ENCODE measurements at places on chromosomes 7 and 10.

DNA sequence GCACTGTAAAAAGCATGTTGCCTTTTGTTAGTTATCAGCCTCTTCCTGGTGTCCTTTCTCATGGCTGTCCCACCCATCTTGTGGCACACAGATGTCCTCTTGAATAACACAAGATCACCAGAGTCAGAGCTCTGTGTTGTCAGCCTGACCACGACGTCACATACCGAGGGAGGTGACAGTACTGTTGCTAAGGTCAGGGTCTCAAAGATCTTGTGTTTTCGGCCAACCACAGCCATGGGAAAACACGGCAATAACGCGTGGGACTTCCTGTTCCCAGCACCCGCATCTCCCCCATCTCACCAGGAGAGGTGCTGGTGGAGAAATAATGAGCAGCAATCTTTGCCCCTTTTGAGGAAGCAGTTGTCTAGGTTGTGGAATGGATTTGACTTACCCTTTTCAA, 40.4 kb downstream of the NPVF start:
- DNase-seq: no peak

GRCh38 chr10:9331583-9332008, 1277.1 kb downstream of the GATA3 start:
- peak; percentile 60 for DNase-seq

DNA sequence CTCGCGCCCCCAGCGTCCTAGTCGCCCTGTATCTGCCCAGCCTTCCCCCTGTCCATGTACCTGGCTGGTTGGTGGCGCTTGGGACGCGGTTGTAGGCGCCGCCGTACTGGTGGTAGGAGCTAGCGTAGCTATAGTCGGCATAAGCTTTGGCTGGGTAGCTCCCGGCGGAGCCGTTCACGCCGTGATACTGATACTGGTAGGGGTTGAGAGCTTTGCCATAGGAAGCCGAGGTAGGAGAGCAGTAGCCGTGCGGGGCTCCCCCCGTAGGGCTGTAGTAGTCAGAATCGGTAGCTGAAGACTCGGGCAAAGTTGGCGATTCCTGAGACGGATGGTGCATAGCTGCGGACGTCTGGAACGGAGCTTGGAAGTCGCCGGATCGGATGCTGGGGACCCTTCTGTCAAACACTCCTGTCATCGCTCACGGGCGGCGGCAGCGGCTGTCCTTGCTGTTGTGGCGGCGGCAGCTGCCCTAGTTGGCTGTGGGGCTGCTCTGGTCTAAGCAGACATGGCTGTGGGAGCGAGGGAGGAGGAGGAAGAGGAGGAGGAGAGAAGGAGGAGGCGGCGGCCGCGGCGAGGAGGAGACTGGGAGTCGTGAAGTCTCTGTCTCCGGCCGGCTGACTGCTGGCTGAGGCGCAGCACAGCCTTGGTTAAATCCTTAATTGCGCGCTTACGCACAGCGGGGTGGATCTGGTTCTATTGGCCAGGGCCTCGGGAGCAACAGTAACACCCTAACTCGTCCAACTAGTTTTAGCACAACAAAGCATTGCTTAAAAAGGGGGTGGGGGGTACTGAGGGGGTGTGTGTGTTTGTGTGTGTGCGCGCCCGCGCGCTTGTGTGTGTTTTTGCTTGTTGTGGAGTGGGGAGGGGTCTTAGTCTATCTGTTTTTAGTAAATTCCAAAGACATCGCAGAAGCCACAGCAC, at the start of gene DLX5:
TSS of gene DLX5 (minus strand) at position 623 of the 921 bp plus-strand sequence. CDS start at position 415, 208 bp downstream.
- no peak for DNase-seq

- DNase-seq: no peak
These were observed 38.2 kb downstream of the PPP1R3A start for GRCh38 chr7:113880559-113880958.

DNA sequence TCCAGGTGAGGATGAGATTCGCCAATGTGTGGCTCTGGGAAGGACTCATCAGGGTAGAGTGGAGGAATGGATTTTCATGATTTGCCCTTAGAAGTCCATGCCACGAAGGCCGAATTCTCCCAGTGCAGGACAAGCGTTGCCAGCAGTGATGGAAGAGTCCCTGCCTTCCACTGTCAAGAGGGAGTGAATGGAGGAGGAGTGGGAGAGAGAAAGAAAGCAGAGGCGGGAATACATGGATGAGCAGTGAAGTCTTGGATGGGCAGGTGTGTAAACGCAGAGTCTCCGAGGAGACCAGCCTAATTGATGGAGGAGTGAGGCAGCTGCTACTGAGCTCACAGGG, 419.2 kb downstream of the GLRX3 start:
- DNase-seq: no peak
